ENCODE measurements at places on chromosomes 11 and 22. TPM values are rescaled to one million over a fixed set of nuclear protein-coding genes. Genes with fewer than 3 reads are reported as not detected.

GRCh38 chr11:103147627-103148026, 38.4 kb downstream of the DYNC2H1 start:
- no peak for DNase-seq

- no peak for DNase-seq
These were observed 814.8 kb downstream of the BRD1 start for GRCh38 chr22:49012712-49013395.

Gene TREH
- total RNA-seq, result 0.05 TPM

DNA sequence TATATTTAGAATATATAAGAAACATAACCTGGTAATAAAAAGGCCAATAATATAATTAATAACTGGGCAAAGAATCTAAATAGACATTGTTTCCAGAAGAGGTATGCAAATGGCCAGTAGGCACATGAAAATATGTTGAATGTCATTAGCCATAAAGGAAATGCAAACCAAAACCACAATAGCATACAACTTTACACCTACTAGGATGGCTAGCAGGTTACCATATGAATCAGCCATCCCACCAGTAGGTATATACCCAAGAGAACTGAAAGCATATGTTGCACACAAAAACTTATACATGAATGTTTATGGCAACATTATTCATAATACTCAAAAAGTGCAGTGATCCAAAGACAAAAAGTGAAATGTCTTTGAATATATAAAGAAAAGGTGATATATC, 2.7 kb upstream of the OR2D2 start:
- no peak for DNase-seq

Gene IGLL1
- total RNA-seq, result not detected

GRCh38 chr11:125941619-125942611, 3.9 kb upstream of the VSIG10L2 start:
- DNase-seq, result peak; percentile 16

DNA sequence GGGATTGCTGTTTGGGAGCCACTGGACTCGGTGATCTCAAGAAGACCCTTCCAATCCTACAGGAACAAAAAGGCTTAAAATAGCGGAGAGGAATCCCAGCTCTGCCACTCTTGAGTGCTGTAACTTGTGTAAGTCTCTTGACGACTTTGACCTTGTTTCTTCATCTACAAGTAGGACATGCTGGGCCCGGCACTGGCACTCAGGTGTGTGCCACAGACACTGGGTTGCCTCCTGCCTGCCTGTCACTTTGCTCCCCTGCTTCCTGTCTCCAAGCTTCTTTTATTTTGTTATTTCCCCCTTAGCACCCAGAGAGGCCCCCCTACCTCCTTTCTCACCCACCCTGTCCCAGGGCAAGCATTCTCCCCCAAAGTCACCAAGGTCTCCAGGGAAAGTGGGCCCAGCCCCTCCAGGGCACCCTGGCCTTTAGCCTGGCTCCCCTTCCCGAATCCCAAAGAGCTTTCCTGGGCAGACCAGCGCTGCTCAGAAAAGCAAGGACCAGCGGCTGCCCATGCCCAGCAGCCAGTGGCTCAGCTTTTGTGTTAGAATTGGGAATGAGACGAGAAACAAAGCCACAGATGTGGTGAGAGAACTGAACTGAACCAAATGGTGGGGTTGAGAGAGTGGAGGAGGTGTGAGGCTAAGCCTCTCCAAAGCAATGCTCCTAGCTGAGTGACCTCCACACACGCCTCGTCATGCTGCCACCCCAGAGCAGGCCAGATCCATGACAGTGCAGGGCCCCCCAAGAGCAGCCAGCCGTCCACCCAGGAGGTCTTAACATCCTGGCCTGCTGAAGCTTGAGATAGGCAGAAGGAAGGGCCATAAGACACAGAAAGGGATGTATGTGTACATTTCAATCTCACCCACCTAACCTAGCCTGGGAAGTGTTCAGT, 4.5 kb downstream of the TRIM29 start:
- DNase-seq, result no peak

GRCh38 chr11:48108231-48109045, 108.2 kb upstream of the OR4B1 start:
- no peak for DNase-seq

DNA sequence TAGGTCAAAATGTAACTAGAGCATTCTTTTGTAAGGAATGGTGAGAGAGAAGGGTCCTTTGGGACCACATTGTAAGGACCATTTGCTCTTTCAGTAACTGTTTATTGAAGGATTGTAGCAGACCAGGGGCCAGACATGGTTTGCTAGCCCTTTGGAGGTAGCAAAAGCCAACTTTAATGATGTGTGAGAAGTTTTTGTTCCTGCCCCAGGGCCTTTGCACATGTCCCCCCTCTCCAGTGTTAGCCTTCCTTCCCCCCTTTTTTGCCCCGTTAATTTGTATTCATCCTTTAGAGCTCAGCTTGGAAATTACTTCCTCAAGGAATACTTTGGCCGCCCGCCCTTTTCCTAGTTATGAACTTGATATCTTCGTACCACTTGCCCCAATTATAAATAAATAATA, 9.0 kb downstream of the LIMK2 start:
- no peak for DNase-seq

DNA sequence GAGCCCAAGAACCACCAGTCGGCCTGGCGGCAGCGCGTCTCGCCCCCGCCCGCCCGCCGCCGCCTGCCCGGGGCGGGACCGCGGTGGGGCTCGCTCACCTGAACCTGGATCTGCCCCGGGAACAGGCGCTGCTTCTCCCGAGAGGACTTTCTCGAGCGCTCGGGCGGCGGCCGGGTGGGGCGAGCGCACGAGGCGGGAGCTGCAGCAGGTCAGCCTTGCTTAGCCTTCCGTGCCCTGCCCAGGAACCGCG, 133 bp downstream of the MYH9 start:
- no peak for DNase-seq

GRCh38 chr11:82049199-82049598, 684.5 kb downstream of the FAM181B start:
- DNase-seq, result no peak

- DNase-seq, result no peak
These were observed 39.7 kb downstream of the FAT3 start for GRCh38 chr11:92264350-92264749.

DNA sequence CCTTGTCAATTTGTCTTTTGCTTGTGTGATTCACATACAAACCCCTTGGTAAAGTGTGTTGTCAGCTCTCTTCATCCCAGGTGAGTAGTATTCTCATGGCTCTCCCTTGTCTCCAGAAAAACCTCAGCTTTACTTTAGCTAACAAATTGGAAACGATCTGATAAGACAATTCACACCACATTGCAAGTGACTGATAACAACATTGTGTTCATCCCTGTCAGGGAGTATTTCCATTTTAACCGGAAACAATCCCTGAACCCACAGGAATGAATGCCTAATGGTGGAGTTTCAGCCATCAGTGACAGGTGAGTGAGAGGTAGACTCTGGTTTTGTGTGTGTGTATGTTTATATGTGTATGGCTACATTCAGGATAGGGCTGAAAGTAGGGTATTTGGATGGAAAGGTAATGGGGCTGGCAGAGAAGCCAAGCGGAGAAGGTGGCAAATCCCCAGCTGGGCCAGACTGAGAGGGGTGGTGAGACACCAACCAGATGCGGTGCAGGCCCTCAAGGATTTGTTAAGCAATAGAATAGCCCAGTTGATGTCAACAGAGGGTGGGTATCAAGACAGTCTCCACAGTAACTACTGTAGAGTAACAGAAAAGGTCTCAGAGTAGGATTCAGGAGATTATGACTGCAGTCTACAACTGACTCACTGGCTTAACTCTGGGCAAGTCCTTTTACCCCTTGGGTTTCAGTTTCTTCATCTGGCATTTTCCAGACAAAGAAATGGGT, 7.6 kb downstream of the LRRC51 start:
- DNase-seq, result no peak

Gene DNAJB13
- total RNA-seq, result not detected

DNA sequence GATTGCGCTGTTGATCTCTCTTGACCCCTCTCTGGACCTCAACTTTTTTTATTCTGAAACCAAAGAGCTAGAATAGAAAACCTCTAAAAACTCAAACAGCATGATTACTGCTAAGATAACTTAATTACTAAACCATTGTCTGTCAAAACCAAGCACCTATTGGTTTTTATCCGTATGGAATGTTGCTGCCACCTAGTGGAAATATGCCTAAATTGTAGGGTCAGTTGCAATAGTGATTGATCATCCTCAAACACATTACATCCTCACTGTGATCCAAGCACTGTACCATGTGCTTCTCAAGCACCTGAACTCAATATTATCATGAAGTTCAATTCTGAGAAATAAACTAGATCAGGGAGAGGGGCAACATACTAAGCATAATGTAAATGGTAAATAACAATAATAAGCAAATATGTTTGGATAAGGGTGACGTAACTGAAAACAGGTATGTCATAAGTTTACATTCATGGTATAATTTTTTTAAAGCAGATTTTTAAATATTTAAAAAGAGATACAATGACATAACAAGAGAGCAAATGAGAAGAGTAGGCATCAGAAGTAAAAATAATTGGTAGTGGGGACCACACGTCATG, 3.8 kb upstream of the OR5A2 start:
- DNase-seq, result peak; percentile 35

DNA sequence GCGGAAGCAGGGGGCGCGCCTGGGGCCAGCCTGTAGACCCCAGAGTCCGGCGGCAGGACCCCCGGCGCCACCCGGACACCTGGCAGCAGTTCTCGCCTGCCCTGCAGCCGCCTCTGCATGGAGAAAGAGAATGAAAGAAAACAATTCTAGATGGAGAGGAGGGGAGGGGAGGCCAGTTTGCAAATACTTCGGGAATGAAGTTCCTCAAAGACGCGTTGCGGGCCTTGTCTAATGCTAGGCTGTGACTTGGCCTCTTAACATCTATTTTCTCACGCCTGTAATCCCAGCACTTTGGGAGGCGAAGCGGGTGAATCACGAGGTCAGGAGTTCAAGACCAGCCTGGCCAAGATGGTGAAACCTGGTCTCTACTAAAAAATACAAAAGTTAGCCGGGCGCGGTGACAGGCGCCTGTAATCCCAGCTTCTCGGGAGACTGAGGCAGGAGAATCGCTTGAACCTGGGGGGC, 2.1 kb upstream of the BARX2 start:
- no peak for DNase-seq

Gene LGALS12
- total RNA-seq, result not detected

Gene DERL3
- 0.79 TPM for total RNA-seq

Gene OR6T1
- total RNA-seq, result not detected

- no peak for DNase-seq
These were observed 3.3 kb upstream of the KCNJ11 start for GRCh38 chr11:17391493-17392355.

DNA sequence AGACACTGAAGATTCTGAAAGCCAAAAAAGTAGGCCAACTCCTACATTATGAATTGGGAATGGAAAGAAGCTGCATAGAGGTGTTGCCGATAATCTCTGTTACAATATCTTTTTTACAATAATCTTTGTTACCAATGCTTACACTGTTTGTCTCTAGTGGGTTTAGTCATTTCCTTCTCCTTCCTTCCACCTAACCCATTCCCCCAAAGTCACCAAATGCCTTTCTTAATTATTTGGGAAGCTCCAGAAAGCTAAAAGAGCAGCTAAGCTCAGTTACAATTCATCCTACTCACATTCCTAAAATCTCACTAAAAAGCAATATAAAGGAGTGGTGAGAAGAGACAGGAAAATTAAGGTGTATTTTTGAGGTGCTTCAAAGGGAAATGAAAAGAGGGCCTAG, 313.7 kb downstream of the SWAP70 start:
- DNase-seq, result no peak

GRCh38 chr11:63793161-63793560, 20.1 kb upstream of the SPINDOC start:
- no peak for DNase-seq

DNA sequence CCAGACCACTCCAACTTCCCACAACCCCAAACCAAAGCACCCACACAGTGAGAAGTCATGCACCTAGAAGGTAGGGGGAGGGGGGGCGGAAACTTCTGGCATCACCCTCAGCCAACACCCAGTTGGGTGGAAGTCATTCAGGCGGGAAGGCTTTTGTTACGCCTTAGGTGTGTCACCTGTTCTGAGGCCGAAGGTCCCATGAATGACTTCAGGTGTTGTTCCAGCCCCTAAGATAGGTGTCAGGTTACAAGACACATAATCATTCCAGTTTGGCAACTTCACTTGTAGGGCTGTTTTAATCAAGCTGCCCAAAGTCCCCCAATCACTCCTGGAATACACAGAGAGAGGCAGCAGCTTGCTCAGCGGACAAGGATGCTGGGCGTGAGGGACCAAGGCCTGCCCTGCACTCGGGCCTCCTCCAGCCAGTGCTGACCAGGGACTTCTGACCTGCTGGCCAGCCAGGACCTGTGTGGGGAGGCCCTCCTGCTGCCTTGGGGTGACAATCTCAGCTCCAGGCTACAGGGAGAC, at the start of gene TMPRSS4:
Gene TMPRSS4, plus strand, starts transcription at position 325 of the 528 bp plus-strand sequence. CDS start 225 bp downstream, outside the sequence.
- no peak for DNase-seq
